Occipital lobe (tissue), 3 donors: ENCODE measurements at places on chromosomes 6 and 20.

DNA sequence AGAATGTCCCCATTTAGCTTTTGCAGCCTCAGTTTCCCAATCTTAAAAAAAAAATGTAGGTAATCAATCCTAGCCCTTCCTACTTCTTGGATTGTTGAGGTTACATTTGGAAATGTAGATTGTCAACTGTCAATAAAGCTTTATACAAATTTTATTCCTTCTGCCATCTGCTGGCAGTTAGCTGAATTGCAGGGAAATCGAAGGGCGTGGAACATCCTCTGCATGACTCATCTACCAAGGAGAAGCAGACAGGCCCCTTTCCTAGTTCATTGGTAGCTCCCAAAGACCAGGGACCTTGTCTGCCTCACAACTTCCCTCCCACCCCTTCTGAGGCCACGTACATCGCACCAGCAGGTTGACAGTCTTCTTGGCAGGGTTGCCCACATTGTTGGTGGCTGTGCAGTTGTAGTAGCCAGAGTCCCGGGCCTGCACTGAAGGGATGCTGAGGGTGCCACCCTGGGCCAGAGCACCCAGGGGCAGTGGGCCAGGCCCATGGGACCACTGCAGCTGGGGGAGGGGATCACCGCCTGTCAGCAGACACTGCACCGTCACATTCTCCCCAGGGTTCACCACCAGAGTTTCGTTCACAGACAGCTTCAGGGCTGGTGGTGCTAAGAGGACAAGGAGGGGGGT is 43.6 kb downstream of the MDGA1 start:
- DNase-seq, result no peak

DNA sequence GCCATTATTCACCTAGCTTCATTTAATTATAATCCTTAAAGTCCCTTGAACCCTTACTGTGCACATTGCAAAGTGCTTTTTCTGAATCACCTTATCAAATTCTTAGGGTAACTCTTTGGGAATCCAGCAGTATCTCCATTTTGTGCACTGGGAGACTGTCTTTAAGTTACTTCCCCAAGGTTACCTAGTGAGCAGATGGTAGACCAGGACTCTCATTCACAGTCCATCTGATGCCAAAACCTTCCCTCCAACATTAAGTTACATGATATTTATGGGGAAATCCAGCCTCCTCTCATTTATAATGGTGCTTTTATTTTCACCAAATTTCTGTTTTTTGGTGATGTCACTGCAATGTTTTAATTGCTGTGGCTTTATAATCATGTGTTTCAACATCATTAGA is 75.7 kb downstream of the NCOA7 start:
- no peak for DNase-seq

- DNase-seq, result no peak
These were observed 58.4 kb downstream of the MTFR2 start for GRCh38 chr6:136191606-136192312.

- no peak for DNase-seq
These were observed 180.4 kb downstream of the DHX35 start for GRCh38 chr20:39142407-39143096.

- no peak for DNase-seq
These were observed 40.3 kb upstream of the TBX18 start for GRCh38 chr6:84804720-84805119.

DNA sequence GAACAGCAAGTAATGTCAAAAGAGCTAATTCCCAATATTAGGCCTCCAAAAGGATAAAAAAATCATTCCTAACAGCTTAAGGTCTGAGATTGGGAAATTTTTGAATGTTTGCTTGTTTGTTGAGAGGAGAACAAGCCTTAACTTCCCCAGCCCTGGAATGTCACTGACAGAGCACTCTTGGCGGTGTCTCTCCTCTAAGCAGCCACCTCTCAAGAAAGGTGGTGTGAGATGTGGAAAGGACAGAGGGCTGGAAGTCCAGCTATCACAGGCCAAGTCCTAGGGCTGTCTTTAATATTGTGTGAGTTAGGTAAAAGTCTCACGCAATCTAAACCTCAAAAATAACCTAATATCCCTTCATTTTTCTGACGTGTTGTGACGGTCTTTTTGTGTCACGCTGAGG is 101.6 kb downstream of the MTFR2 start:
- no peak for DNase-seq

- no peak for DNase-seq
These were observed 22.4 kb downstream of the MAP7 start for GRCh38 chr6:136527831-136528230.

DNA sequence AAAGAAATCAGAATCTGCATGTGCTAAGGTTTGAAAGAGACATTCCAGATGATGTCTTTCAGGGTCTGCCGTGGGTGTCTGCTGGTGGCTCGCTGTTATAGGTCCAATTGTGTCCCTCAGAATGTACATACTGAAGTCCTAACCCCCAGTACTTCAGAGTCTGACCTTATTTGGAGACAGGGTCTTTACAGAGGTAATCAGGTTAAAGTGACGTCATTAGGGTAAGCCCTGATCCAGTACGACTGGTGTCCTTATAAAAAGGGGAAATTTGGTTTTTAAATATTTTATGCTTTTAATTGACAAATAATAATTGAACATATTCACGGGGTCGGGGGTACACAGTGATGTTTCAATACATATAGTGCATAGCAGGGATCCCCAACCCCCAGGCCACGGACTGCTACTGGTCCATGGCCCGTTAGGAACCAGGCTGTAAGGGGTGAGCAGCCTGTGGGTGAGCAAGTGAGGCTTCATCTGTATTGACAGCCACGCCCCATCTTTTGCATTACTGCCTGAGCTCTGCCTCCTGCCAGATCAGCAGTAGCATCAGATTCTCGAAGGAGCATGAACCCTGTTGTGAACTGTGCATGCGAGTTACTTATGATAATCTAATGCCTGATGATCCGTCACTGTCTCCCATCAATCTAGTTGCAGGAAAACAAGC is 33.2 kb upstream of the SLC22A23 start:
- DNase-seq, result no peak

DNA sequence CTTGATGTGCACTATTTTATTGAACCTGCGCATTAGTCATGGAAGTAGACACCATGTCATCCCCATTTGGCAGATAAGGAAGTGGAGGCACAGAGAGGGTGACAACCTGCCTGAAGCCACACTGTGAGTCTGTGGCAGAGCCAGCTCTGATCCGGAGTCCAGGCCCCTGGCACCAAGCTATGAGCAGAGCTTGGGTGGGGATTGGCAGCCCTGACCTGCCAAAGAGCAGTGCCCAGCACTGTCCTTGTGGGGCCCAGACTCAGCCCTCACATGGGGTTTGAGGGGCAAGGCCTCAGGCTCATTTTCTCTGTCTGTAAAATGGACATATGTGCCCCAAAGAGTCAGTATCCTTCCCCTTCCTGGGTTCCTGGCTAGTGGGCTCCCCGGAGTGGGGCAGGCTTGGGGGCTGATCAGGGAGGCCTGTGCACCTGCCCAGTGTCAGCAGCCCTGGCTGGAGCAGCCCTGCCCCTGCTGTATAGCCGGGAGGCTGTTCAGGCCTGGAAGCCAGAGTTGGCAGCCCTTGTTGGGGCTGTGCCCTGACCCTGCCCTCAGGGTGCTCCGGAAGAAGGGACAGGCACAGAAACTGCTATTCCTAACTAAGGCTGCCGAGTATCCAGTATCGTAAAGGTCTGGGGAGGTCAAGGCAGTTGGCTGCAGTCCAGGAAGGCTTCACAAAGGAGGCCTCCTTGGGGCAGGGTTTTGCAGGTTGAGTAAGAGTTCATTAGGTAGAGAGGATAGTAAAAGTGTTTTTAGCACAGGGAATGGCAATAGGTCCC is 38.7 kb downstream of the TGM2 start:
- no peak for DNase-seq

GRCh38 chr20:15638816-15639215 is 934.4 kb downstream of the KIF16B start:
- DNase-seq, result no peak

GRCh38 chr20:51131811-51132210 is 108.9 kb upstream of the KCNG1 start:
- DNase-seq, result no peak

- no peak for DNase-seq
These were observed 95.6 kb upstream of the FOXP4 start for GRCh38 chr6:41450581-41450980.

DNA sequence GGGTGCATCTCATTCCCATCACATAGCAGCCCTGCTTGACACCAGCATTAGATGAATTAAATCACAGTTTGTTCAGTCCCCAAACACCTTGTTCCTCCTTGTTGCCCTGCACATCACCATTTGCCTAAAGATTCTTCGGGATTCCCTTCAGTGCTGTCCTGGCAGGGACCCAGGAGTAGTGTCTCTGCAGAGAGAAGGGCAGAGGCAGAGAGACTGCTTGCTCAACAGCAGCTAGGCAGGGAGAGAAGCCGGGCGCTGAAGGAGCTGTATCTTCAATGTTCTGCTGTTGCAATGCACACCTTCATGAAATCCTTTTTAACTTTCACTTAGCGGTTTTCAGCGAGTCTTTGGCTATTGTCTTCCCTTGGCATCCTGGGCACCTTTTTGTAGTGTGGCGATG is 362.9 kb downstream of the FARS2 start:
- DNase-seq, result no peak

DNA sequence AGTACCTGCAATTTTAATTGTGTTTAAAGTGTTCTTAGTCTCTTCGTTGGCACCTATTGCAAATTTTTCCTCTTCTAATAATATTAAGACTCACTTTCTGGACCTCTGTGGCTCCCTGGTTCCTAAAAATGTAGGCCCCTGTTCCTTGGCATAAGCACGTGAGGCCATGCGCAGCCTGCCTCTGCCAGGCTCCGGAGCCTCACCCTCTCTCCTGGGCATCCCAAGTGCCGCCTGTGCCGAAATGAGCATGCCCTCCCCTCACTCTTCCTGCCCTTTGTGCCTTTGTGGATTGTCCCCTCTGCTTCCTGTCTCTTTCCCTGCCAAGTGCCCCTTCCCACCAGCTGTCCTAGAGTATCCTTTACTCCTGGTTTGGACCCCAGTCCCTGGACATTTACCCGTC is 246.1 kb downstream of the TMEM242 start:
- DNase-seq, result no peak

- DNase-seq, result no peak
These were observed 2.5 kb downstream of the AKIRIN2 start for GRCh38 chr6:87699576-87699975.

GRCh38 chr6:134805168-134805567 is 144.7 kb downstream of the ALDH8A1 start:
- no peak for DNase-seq

DNA sequence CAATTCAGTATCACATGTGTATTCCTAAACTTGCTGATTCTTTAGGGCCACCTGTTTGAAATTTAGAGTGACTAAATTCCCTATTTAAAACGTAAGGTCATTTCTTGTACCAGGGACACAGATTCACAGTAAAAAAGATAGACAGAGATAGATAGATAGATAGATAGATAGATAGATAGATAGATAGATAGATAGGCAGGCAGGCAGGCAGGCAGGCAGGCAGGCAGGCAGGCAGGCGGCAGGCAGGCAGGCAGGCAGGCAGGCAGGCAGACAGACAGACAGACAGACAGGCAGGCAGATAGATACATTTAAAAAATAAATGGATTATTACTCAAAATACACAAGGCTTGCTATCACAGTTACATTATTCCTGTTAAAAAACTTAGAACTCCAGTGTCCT is 54.2 kb downstream of the AGPAT4 start:
- no peak for DNase-seq

GRCh38 chr20:14384416-14385175 is 47.2 kb upstream of the FLRT3 start:
- DNase-seq, result no peak

GRCh38 chr6:158387036-158387435 is 74.8 kb downstream of the TULP4 start:
- DNase-seq, result no peak

DNA sequence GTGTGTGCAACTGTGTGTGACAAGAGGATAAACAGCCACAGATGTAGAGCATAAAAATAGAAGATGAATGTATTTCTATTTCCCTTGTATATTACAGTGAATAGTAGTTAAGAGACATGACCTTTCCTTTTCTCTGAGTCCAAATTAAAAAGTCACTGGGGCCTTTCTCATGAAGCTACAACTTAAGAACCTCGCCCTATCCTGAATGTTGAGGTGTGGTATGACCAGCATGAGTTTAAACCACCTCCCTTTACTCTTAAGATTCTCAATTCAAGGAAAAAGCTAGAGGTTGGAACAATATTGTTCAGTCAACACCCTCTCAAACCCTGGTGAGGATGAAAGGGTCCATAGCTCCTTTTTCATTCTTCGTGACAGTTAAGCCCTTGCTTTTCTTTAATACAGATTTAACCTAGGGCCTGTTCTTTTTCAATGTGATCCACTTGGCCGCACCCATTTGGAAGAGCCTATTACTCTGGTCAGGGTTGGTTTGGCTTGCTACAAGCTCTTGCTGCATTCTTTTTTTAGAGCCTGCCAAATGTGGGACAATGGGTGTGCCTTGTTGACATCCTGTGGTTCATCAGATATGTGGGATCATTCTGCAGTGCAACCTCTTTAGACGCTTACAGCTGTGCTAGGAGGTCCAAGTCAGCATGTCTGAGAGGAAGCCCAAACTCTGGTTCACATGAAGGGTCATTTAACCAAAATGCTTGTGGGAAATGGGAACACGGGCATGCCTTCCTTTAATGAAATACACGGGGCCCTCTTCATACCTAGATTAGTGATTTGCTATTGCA is 290.0 kb downstream of the HAO1 start:
- DNase-seq, result no peak

- no peak for DNase-seq
These were observed 3.6 kb upstream of the MANBAL start for GRCh38 chr20:37285664-37286374.

DNA sequence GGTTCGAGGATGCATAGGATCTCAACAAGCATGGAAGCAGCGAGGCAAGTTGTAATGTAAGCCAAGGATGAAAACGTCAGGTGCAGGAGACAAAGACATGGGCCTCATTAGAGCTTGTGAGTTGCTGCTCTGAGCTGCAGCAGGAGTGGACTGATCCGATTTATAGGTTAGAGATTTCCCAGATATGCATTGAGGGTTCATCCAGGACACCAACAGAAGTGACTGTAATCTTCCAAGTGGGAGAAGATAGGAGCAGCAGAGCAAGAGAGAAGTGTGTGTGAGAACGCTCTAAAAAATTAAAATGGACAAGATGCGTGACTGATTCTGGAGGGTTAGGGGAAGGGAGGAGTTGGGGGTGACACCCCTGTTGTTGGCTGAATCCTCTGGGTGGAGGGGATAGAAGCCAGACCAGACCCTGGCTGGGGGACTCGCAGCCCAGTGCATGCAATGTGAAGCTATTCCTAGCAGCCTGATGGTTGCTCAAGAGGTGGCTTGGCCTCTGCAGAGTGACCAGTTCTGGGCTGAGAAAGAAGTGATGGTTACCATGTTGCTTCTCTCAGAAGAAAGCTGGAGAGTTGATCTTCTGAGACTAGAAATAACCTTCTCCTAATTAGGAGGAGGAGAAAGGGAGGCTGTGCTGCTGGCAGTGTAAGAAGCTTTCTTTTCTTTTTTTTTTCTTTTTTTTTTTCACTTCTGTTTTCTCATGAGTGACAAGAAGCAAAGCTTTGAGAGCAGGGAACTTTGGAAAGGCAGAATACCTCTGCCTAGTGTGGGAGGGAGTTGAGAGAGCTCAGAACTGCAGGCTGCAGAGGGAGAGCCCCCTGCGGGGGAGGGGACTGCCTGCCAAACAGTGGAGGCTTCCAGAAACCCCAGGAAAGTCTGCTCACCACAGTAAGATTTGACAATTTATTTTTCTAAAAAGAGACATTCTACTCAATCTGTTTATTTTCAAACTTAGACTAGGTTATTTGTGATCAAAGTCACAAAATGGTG is 116.9 kb downstream of the SLX4IP start:
- DNase-seq, result no peak
